ENCODE measurements at places on chromosomes 6 and 20. TPM values are rescaled to one million over a fixed set of nuclear protein-coding genes. Genes with fewer than 3 reads are reported as not detected.
A peak's percentile ranks its signal among the peaks of the same experiment; 100 is the strongest.

DNA sequence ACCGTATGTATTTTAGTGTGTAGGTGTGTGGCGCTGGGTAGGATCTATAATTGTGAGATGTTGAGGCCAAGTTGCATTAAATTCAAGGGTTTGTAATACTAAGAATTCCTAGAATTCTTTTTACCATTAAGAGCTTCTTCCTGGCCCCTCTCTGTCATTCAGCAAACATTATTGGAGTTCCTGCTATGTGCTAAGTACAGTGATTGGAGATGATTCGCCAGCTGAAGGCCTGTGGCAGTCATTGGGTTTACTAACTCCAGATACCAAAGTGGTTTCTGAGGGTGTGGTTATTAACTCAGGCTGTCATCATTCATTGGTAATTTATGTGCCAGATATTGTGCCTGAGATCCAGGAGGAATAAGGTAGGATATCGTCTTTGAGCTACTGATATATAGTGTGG lies 167.1 kb downstream of the LAMA2 start:
- DNase-seq = no peak

GRCh38 chr20:45444050-45444449 lies 25.5 kb upstream of the WFDC2 start:
- no peak for DNase-seq

GRCh38 chr6:131548441-131548840 lies 24.6 kb upstream of the ARG1 start:
- DNase-seq = no peak

GRCh38 chr20:2739042-2739398 lies 46.4 kb downstream of the EBF4 start:
- no peak for DNase-seq

DNA sequence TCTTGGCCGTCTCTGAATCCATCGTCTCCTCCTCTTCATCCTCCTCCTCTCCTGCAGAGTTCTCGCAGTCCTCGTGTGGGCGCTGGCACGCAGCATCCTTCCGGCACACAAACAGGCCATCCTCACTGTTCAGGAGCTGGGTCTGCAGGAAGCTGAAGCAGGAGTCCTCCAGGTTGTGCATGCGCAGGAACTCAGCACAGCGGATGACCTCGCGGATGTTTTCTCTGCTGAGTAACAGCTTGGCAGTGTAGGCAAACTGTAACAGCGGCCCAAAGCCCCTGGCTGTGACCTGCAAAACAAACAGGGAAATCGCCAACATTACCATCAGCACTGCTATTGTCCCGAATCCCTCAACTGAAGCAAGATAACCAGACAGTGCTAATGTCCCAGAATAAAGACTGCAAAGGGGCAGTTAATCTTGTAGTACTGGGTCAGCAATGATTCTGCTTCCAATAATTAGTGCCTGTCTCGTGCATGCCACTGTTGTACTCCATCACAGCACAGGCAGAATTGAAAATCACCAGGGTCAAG lies 57.4 kb downstream of the GJA10 start:
- peak; percentile 44 for DNase-seq

DNA sequence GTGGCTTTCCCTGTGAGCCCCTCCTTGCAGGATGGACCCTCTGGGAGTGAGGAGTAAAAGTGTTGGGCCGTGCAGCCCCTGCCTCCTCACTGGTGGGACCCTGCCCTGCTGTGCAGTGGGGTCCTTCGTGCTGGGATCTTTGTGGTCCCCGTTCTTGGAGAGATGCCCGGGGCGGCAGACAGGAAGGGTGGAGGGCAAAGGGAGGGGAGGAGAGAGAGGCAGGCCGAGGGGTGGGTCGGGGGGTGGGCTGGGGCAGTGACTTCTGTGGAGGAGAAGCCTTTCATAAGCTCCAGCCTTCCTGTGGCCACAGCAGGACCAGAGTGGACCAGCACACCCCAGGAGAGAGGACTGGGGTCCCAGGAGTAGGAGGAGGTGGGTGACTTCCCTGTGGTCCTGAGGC lies at the start of gene COL20A1:
Gene COL20A1 (plus strand): TSS at position 283 of the 400 bp plus-strand sequence. CDS start 1,922 bp downstream, outside the sequence.
- DNase-seq = no peak

GRCh38 chr6:114816678-114817077 lies 473.9 kb upstream of the HS3ST5 start:
- no peak for DNase-seq

- DNase-seq = no peak
Measured at GRCh38 chr6:53581856-53582255, 37.0 kb upstream of the GCLC start.

GRCh38 chr6:135600931-135601330 lies 103.4 kb upstream of the AHI1 start:
- no peak for DNase-seq

DNA sequence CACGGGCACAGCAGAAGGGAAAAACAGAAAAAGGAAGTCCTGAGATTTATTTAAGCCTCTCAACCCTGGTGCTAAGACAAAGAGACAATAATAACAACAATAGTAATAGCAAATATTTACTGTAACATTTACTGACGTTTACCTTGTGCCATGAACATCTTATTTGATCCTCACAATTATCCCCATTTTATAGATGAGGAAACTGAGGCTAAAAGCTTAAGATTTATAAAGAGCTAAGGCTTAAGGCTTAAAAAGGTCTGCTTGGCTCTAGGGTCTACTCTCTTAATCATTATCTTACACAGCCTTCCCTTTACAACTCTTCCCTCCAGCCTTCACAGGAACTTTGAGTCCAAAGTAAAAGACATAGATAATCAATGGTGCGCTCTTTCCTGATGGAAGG lies 3.3 kb downstream of the WFDC3 start:
- DNase-seq = no peak

GRCh38 chr6:112015725-112016124 lies 38.2 kb upstream of the CCN6 start:
- no peak for DNase-seq

DNA sequence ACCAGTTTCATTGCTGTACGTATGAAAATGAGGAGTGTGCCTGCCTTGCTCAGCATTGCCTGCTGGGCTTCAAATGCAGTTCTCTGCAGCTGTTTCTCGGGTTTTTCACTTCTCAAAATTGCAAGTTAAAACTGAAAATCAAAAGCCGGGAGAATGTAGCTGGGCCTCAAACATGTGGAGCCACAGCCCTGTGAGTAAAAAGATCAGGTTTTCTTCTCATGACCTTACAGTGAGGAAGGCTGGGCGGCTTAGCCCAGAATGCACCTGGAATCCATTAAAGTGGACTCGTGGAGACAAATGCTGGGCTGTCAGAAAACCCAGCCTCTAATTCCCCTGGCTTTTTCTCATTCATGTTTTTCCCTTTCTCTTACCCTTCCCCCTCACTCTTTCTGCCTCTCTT lies 34.4 kb downstream of the DSE start:
- peak; percentile 24 for DNase-seq

DNA sequence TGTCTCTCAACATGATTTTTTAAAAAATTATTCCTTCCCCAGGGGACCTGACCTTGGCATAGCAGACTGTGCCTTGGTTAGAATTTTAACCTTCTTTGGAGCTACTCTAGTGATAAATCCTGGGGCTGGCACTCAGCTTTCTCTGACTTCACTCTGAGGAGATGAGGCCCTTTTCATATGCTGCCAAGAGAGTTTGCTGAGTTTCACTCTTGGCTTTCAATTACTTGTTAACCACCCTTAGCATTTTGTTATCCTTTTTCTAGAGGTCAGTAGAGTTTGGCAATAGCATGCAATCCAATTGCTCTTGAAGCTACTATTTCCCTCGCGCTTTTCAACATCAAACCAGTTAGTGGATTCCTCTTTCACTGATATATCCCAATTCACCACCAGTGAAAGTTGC lies 920.3 kb downstream of the EYS start:
- DNase-seq = no peak

GRCh38 chr20:10898552-10898951 lies 224.8 kb upstream of the JAG1 start:
- no peak for DNase-seq

DNA sequence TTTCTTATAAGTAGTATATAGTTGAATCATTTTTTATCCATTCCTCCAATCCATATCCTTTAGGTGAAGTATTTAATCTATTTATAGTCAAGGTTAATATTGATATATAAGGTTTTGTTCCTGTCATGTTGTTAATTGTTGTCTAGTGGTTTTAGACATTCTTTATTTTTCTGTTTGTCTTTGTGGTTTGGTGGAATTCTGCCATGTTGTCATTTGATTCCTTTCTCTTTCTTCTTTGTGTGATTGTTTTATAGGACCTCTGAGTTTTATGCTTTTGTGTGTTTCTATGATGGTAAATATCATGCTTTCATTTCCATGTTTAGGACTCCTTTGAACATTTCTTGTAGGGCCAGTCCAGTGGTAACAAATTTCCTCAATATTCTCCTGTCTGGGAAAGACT lies 450.3 kb upstream of the BTBD3 start:
- DNase-seq = no peak

DNA sequence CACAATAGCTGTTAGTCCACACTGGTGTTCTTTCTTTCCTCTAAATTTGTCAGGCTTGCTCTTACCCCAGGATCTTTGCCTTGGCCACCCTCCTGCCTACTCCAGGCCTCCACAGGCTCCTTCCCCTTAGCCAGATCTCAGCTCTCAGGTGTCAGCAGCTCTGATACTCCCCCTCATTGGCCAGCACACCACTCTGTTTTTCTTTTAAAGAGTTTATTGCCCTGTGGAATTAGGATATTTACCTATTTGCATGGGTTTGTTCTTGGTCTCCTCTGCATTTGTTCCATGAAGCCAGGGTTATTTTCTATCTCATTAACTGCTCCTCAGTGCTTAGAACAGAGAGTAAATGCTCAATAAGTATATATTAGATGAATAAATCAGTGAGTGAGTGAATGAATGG lies 36.8 kb downstream of the GCNT2 start:
- no peak for DNase-seq

GRCh38 chr6:108598305-108598863 lies 37.7 kb downstream of the FOXO3 start:
- DNase-seq = no peak

DNA sequence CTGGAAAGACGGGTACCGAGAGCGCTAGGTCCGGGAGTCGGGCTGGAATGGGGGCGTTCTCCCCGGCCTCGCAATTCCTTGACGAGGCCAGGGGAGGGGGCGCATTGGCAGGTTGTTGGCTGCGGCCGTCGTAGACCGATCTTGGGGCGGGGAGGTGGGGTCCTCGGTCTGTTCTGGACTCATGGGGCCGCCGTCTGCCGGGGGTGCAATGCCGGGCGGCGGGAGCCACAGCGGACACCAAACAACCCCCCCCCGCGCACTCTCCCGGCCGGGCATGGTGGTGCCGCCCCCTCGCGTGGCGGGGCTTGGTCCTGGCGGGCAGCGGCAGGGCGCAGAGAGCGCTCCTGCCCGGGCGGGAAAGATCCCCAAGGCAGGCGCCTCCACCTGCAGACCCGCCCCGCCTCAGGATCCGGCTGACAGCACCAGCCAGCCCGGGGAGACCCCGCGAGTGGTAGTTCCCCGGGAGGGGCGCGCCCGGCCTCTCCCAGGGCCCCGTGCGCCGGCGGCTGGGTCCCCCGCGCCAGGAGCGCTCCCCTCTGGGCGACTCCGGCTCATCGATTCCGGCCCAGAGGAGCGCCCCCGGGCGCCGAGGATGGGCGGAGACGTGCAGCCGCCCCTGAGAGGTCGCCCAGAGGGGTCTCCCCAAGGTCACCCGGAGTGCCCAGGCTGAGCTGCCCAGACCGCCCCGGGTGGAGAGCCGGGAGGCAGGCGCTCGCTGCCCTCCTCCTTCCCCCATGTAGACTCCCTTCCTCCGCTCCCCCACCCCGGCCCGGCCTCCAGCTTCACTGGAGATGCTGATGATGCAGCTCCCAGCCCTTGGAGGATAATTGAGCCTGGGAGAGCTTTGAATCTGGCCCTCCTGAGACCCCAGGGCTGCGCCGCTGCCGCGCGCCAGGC lies 709 bp downstream of the PPP1R16B start:
- no peak for DNase-seq

GRCh38 chr20:10034717-10035571 lies at the start of gene ANKEF1:
Gene ANKEF1, plus strand, starts transcription at chr20:10034987. Its CDS starts 3,315 bp downstream, at chr20:10038302.
- DNase-seq = peak; percentile 84

DNA sequence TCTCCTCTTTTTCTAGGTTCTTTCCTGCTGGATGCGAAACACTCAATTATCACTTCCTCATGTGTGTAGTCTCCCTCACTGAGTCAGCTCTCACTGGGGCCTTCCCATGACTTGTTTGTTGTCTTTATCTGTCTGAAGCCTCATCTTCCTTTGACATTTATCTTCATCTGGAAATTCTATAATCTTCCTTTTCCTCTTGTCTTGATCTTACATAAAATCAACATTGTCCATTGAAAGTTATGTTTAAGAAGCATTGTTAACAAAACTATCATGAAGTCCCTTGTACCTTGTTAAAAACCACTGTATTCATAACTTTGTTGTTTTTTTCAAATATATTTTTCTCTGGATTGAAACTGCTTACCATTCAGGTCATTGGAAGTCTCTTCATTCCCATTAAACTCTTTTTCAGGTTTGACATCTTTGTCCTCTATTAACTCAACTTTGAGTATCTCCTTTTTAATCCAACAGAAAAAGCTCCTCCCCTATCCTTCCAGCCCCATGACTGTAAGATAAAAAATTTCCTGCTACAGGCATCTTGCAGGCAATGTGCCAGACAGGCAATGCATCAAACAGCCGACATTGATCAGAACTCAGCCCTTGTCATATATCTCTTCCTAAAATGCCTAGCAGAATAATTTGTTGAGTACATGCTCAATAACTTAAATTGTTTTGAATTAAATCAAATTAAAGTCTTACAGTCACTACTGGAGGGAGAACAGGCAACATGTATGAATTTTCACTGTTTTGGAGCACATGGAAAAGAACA lies 34.8 kb downstream of the MYLIP start:
- no peak for DNase-seq

GRCh38 chr6:24228123-24228522 lies 102.1 kb downstream of the NRSN1 start:
- DNase-seq = no peak

DNA sequence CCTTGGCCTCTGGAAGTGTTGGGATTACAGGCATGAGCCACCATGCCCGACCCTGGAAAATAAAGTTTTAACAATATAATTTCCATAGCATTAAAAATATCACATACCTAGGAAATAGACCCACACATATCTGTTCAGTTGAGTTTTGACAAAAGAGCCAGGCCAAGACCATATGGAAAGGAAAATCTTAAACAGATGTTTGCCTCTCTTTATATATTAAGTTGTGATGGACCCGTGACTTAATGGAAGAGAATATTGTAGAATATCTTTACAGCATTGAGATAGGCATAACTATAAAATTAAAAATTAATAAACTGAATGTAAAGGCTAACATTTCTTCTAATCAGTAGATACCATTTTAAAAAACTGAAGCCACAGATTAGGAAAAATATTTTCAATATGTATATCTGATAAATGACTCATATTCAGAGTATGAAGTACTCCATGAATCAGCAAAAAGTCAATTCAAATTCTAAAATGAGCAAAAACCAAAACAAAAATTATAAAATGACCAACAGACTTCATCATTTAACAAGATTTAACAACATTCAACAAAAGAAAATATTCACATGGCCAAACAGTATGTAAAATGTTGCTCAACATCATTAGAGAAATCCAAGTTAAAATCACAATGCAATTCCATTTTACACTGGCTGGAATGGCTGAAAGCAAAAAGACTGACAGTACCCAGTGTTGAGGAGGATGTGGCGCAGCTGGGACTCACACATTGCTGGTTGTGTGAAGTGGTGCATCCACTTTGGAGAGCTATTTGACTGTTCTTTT lies 43.3 kb downstream of the GTF2H5 start:
- DNase-seq = no peak

Gene ZNF831
- total RNA-seq = 4.0 TPM

Gene MLIP
- 0.43 TPM for total RNA-seq

Gene CTCFL
- 24.8 TPM for total RNA-seq

Gene FAM209B
- 89.4 TPM for total RNA-seq

Gene DAAM2
- total RNA-seq = 66.1 TPM

Gene TMEM244
- total RNA-seq = not detected

Gene FAM83C
- total RNA-seq = 0.43 TPM

Data from testis (tissue), 5 donors.